ENCODE measurements at places on chromosomes 3 and 15. TPM values are rescaled to one million over a fixed set of nuclear protein-coding genes. Genes with fewer than 3 reads are reported as not detected.

DNA sequence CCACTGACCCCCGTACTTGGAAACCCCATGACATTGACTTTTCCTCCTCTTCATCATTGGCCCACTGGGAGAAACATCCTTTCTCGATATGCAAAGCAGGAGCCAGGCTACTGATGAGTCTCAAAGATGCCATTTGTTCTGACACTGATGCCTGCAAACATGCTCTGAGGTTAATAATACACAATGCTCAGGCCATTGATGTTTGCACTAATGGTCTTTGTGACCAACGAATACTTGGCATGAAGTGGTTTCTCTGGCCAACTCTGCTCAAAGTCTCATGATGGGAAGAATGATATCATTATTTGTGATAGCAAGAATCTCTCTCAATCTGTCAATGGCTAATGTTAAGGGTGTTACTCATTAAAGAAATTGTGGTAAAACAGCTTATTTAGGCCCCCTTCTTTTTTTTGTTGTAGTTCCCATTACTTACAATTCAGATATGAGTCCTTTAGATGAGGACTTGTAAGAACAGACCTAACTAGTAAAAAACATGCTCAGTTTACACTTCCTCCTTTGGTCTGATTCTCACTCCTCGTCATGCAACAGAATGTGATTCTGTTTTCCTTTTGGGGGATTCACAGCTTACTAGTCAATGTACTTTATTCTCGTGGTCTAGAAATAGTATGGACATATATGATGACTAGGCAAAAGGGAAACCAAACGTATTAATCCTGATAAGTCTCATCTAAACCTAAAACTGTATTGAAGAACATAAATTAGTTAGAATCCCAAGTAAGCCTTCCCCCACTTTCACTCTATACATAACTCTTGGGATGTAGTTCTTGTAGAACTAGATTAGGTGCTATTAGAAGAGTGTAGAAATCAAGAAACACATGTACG is 488.8 kb upstream of the DPPA4 start:
- no peak overlapping the region for H3K27ac ChIP-seq
- no peak for DNase-seq
- no peaks in the 10 kb centered on the region for H3K4me1 ChIP-seq
- no peaks in the 10 kb centered on the region for H3K36me3 ChIP-seq
- no peaks in the 10 kb centered on the region for H3K27me3 ChIP-seq
- no peak overlapping the region for H3K4me3 ChIP-seq

The CYP1A2 gene
- not detected for total RNA-seq

GRCh38 chr15:37361621-37362020 is 261.3 kb upstream of the MEIS2 start:
- no peaks in the 10 kb centered on the region for H3K27me3 ChIP-seq
- H3K36me3 ChIP-seq = no peaks in the 10 kb centered on the region
- no peak for DNase-seq
- no peaks in the 10 kb centered on the region for H3K4me1 ChIP-seq
- H3K27ac ChIP-seq = no peak overlapping the region

The TICRR gene
- not detected for total RNA-seq

The PCYT1A gene
- 64.7 TPM for total RNA-seq

- H3K4me1 ChIP-seq = no peaks in the 10 kb centered on the region
- DNase-seq = no peak
- H3K27me3 ChIP-seq = no peaks in the 10 kb centered on the region
- no peaks in the 10 kb centered on the region for H3K36me3 ChIP-seq
Measured at GRCh38 chr3:127062926-127063325, 80.0 kb downstream of the PLXNA1 start.

DNA sequence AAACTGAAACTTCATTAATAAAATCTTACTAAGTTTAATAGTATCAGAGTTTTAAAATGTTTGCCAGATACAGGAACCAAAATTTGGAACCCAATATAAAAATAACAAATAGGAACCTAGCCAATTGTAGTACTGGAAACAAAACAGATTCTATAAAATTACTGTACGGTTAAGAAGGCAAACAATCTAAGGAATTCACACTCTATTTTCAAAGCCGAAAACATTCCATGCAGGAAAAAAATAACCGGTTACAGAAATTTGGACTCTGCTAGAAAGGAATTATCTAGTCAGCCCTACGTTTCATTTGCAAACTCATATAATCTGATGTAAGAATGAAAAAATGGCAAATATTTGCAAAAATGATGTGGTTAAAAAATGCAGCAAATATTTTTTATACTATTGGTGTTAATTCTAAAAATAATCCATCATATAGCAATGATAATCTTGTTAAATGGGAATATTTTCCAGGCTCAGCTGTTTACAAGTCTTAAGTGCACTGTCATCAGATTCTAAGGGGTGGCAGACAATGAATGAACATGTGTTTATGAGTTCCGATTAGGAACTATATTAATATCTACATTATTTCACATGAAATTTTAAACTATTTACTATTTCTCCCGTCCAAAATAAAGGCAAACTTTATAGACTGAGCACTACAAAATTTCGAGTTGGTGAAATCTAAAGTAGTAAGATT is 58.1 kb downstream of the DCBLD2 start:
- no peaks in the 10 kb centered on the region for H3K27me3 ChIP-seq
- H3K27ac ChIP-seq = no peak overlapping the region
- H3K4me1 ChIP-seq = peaks cover 10% of the 10 kb centered on the region
- H3K4me3 ChIP-seq = no peak overlapping the region
- no peaks in the 10 kb centered on the region for H3K36me3 ChIP-seq

The TBCCD1 gene
- 25.8 TPM for total RNA-seq

GRCh38 chr15:98503970-98504369 is 144.4 kb upstream of the IGF1R start:
- no peaks in the 10 kb centered on the region for H3K27me3 ChIP-seq
- H3K36me3 ChIP-seq = no peaks in the 10 kb centered on the region
- DNase-seq = no peak
- H3K4me3 ChIP-seq = no peak overlapping the region
- peak overlapping the region; percentile 78 for H3K27ac ChIP-seq
- peaks cover 26% of the 10 kb centered on the region for H3K4me1 ChIP-seq

DNA sequence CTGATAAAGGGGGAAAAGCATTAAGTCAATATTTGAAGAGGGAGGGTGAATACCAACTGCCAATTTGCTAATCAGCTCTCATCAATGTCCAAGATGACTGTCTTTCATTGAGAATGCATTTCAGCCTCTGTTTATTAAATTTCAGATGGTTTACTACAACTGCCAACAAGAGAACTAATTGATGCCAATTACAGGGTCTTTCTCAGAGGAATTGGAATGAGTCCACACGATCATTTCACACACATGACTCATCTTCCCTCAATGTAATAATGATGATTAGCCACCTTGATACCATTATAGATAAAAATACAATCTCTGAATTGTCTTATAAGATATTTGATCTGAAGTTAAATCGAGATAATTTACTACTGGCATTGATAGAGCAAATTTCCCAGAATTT is 1274.4 kb downstream of the ROBO2 start:
- no peaks in the 10 kb centered on the region for H3K27me3 ChIP-seq
- H3K4me1 ChIP-seq = no peaks in the 10 kb centered on the region
- H3K4me3 ChIP-seq = no peak overlapping the region
- no peaks in the 10 kb centered on the region for H3K36me3 ChIP-seq

The CCK gene
- not detected for total RNA-seq

- no peaks in the 10 kb centered on the region for H3K36me3 ChIP-seq
- no peaks in the 10 kb centered on the region for H3K27me3 ChIP-seq
- H3K27ac ChIP-seq = no peak overlapping the region
Measured at GRCh38 chr15:79994615-79995014, 23.6 kb upstream of the BCL2A1 start.

The CGNL1 gene
- total RNA-seq = 33.5 TPM

- peaks cover 4% of the 10 kb centered on the region for H3K36me3 ChIP-seq
- H3K27ac ChIP-seq = no peak overlapping the region
- DNase-seq = no peak
- H3K4me1 ChIP-seq = no peaks in the 10 kb centered on the region
Measured at GRCh38 chr15:70902107-70902506, 9.5 kb downstream of the LRRC49 start.

GRCh38 chr3:18670759-18671158 is 245.6 kb upstream of the SATB1 start:
- DNase-seq = no peak
- H3K36me3 ChIP-seq = no peaks in the 10 kb centered on the region
- no peaks in the 10 kb centered on the region for H3K27me3 ChIP-seq
- no peak overlapping the region for H3K27ac ChIP-seq

The TRA2B gene
- 137 TPM for total RNA-seq

GRCh38 chr3:172171396-172172075 is 132.2 kb downstream of the FNDC3B start:
- DNase-seq = no peak
- H3K36me3 ChIP-seq = no peaks in the 10 kb centered on the region
- no peak overlapping the region for H3K27ac ChIP-seq

The PLA2G4D gene
- total RNA-seq = not detected

DNA sequence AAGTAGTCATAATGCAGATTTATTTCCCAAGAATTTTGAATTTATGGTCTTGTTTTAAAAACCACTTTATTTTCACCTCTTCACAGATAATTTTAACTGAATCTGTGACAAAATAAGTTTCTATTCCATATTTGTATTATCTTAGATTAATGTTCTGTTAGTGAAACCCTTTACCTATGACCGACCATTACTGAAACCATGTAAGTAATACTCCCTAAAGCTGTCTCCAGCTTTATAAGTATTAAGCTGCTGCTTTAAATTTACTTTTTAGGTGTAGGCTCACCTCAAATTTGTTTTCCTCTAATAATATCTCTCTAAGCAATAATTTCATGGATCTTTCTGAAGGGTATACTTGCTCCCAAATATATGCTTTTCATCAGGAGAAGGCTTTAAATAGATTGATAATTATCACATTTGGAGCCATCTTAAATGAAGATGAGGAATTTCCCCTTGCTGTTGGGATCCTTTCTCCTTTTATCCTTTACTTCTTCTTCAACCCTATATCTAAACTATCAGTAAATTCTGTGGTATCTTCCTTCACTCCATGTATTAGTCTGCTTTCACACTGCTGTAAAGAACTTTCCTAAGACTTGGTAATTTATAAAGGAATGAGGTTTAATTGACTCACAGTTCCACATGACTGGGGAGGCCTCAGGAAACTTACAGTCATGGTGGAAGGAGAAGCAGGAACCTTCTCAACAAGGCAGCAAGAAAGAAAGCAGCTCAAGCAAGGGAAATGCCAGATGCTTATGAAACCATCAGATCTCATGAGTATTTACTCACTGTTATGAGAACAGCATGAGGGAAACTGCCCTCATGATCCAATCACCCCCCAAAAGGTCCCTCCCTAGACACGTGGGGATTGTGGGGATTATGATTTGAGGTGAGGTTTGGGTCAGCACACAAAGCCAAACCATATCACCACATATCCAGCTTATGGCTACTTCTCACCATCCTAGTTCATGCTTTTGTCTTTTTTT is 92.3 kb upstream of the P2RY1 start:
- H3K4me1 ChIP-seq = no peaks in the 10 kb centered on the region
- no peak for DNase-seq
- H3K4me3 ChIP-seq = no peak overlapping the region
- H3K36me3 ChIP-seq = no peaks in the 10 kb centered on the region
- no peak overlapping the region for H3K27ac ChIP-seq
- H3K27me3 ChIP-seq = no peaks in the 10 kb centered on the region

DNA sequence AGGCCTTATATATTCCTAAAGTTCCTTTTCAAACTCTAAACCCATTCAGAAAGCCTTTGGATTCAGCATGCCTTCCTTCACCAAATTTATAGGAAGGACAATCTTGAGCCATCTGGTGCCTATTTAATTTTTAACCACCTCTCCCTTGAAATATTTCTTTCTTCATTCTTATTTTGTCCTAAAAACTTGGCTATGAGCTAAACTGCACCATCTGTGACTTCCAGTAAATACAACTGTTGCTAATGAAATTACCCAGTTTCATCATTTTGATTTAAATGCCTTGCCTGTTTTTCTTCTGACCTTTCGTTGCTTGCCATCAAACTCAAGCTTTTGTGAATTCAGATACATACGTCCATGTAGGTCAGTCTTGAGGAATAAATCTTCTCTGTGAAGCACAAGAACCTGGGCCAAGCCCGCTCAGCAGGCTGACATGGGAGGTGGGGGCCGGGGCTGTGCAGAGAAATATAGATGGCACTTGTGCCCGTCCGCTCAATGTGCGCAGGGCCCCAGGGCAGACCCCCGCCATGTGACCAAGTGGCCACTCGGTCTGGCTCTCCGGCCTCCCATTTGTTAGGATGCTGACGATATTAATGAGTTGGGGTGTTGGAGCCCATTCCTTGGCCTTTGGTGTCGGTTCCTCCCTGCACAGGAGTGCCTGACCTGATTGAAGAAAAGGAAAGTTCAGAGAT is 335.9 kb downstream of the VPS13C start:
- H3K36me3 ChIP-seq = no peaks in the 10 kb centered on the region
- no peak overlapping the region for H3K27ac ChIP-seq
- DNase-seq = no peak
- H3K27me3 ChIP-seq = no peaks in the 10 kb centered on the region

- no peaks in the 10 kb centered on the region for H3K27me3 ChIP-seq
- no peak for DNase-seq
- no peaks in the 10 kb centered on the region for H3K4me1 ChIP-seq
Measured at GRCh38 chr15:70245932-70246622, 148.4 kb upstream of the TLE3 start.

DNA sequence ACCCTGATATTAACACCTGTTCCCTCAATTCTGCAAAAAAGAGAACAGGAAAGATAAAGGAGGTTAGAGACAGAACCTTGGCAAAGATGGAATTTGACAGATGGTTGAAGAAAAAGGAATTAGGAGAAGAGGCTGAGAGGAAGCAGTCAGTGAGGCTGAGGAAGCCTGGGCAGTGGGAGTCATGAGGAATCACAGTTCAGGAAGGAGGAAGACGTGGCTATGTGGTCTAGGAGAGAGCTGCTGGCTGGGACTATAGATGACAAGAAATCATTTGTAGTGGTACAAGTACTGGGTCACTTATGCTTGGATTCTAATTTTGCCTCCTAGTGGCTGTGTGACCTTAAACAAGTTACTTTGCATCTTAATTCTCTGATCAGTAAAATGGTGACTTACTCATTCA is 49.0 kb downstream of the LARS2 start:
- no peak overlapping the region for H3K27ac ChIP-seq
- H3K27me3 ChIP-seq = no peaks in the 10 kb centered on the region
- no peaks in the 10 kb centered on the region for H3K4me1 ChIP-seq
- DNase-seq = no peak

DNA sequence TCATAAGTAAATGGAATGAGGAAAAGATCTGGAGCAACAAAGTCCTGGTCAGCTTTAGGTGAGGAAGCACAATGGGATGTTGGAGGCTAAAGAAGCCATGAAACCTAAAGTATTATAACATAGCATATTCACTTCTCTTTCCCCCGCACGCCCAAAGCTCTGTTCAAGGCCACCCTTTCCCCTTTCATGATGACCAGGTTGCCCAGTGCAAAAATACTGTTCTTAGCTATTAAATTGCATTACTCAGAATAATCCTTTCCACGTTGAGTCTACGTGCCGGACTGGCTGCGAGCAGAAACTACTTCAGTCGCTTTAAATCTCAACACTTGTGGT is 589 bp upstream of the MAPKBP1 start:
- H3K27me3 ChIP-seq = no peaks in the 10 kb centered on the region
- DNase-seq = no peak
- peaks cover 49% of the 10 kb centered on the region for H3K4me1 ChIP-seq
- H3K27ac ChIP-seq = peak overlapping the region; percentile 81
